Daoy (cell line): ENCODE measurements at places on chromosomes 1 and 21. TPM values are rescaled to one million over a fixed set of nuclear protein-coding genes. Genes with fewer than 3 reads are reported as not detected.

Gene RNU1-3
- 306 and 832 TPM in 2 replicates for total RNA-seq

Gene AZIN2
- 2.4 and 8.9 TPM in 2 replicates for total RNA-seq

Gene HPCAL4
- total RNA-seq: 0.03 and 0.29 TPM in 2 replicates

DNA sequence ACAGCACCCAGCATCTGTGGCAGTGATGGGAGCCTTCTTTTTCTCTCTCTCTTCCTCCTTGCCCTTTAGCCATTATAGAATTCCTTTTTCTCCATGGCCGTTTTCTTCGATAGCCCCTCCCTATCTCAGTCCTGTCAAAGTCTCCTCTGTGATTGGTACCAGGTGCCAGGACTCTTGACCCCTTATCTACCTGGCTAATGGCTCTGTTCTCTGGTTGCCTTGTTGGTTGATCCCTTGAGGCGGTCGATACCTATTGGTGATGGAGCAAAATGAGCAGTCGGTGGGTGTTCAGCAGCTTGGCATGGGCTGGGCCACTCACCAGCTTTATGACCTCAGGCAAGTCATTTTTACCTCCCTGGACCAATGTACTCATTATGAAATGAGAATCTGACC, 2.0 kb downstream of the ATF3 start:
- no peak for DNase-seq

- no peak for DNase-seq
Observed at GRCh38 chr21:18152371-18152770, 92.3 kb upstream of the CHODL start.

DNA sequence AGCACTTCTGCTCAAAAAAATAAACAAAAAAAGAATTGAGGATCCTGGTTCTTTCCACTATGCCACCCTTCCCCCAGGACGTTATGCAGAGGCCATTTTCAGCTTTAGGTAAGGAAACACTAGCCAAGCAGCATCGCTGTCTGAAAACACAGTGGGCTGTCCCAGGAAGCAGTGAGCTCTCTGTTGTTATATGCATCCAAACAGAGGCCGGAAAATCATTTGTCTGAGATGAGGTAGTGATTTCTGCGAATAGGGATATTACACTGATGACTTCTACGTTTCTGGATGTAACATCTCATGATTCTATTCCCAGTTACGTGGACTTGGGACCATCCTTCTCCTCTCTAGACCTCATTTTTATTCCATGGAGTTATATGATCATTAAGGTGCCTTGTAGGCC, 137.2 kb downstream of the OMA1 start:
- DNase-seq: no peak

DNA sequence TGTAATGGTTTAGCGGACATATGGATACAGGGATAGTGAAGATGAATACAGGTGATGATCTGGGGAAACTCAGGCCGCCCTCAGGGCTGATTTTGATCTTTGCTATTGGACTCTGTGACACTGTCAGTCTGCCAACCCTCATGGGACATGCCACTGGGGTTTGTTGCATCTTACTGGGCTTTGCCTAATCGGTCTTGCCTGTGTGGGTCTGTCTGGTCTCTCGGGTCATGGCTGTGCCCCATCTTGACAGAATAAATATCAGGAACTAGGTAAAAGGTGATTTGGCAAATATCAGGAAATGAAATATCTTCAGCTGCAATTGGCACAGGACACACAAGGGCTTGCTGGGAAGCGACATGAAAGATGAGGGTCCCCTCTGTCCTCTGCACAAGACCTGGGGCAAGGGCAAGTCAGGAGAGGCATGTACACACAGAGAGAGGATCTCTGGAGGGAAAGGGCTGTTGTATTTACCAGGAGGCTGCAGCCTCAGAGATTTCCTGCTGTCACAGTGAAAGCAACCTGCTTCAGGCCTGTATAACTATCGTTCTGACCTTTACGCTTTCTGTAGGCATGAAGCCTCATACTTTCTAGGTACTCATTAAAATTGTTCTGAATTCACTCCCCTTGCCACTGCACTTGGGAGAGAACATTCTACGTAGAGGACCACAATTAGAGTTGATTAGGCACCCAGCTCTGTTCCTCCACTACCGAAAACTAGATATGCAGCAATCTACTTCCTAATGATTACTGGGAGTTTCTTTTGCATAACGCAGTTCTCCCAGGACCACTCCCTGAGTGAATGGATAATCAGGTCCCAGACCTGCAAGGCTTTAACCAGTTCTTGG, 52.0 kb upstream of the GADD45A start:
- no peak for DNase-seq

DNA sequence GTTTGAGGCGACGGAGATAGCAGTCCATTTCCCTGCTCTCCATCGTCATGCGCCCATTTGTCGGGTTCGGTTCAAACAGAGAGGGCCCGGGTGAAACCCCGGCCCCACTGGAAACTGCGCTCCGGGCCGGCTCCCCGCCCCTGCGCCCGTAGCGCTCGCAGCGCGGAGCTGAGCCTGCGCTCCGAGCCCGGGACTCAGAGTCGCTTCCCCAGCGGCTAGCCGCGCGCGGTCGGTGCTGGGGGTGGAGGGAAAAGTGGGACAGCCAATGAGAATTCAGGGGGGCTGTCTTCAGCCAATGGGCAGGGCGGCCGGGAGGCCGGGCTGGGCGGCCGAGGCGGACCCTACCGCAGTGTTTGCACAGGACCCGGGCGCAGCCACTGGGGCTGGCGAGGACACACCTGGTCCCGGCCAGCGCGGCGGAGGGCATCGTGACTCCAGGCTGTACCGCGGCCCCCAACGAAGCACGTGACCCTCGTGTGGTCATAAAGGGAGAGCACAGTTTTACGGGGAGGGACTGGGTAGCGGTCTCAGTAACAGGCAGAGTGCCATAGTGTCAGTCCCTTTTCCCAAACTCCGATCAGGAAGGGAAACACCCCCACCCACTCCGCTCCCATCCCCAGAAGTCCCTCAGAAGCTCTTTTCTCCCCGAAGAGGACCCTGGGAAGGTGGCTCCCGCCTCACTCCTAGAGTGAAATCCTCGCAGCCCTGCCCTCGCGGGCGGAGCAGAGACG, at the start of gene INKA2:
Gene INKA2 (minus strand): TSS at position 202 of the 731 bp plus-strand sequence. CDS start 153 bp downstream, at position 49.
- peak; percentile 97 for DNase-seq

DNA sequence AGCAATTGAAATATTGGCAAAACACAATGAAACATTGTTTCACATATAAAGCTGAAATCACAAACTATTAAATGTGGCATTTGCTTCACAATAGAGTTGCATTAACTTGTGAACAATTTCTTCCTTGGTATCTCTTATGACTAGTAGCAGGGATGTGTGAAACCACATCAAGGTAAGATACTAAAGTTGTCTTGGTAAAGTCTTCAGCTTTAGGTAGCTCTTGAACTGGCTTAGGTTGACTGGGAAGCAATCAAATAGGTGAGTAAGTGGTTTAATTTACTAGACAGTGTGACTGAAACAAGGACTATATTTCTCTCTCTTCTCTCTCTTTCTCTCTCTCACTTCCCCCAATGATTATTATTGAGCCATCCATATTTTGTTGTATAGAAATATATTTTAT, 141.5 kb upstream of the KCNK2 start:
- no peak for DNase-seq
